Stimulated activated naive CD8-positive, alpha-beta T cell treated with anti-CD3 and anti-CD28 coated beads, Interleukin-15, amount 100 ng/mL, for 72 hours (primary cell): ENCODE measurements at places on chromosomes 3 and 15.

DNA sequence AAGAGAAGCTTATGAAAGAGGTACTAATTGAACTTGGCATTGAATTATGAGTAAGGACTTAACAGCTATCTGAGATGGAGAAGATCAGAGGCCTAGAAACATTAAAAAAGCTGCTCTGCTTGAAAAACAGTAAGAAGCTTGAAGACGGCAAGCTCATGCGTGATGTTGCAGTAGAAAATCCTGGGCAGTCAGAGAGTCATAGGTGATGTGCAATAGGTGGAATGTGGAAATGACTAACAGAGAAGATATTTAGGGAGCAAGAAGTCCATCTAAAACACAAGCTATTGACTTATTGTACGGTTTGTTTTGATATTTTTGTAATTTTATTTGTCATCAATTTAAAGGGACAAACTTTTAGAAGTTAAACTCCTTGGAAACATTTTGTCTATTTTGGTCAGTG lies 1101.4 kb downstream of the ROBO2 start:
- DNase-seq, result no peak

GRCh38 chr3:81953111-81953510 lies 191.7 kb upstream of the GBE1 start:
- no peak for DNase-seq

DNA sequence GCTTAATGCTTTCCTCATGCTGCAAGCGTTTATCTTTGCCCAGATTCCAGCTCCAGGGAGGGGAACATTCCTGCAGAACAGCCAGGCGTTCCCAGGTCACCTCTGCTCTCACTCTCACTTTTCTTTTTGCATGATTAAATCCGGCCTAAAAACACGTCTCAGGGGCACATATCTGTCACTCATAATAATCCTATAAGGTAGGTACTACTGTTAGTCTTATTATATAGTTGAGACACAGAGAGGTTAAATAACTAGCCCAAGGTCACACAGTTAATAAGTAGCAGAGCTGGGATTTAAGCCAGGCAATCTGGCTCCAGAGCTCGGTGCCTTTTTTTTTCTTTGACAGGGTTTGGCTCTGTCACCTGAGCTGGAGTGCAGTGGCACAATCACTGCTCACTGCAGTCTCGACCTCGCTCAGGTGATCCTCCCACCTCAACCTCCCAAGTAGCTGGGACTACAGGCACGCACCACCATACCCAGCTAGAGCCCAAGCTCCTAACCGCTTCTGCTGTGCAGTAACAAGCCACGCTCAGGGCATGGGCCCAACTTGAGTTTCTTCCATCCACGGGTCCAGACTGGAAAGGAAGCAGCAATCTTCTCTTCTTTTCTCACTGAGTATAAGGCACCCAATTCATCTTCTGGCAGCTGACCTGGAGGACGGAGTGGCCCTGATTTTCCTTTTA lies 96.5 kb downstream of the LIPC start:
- no peak for DNase-seq

- DNase-seq, result no peak
Measured at GRCh38 chr3:179660872-179661271, 8.0 kb downstream of the USP13 start.

DNA sequence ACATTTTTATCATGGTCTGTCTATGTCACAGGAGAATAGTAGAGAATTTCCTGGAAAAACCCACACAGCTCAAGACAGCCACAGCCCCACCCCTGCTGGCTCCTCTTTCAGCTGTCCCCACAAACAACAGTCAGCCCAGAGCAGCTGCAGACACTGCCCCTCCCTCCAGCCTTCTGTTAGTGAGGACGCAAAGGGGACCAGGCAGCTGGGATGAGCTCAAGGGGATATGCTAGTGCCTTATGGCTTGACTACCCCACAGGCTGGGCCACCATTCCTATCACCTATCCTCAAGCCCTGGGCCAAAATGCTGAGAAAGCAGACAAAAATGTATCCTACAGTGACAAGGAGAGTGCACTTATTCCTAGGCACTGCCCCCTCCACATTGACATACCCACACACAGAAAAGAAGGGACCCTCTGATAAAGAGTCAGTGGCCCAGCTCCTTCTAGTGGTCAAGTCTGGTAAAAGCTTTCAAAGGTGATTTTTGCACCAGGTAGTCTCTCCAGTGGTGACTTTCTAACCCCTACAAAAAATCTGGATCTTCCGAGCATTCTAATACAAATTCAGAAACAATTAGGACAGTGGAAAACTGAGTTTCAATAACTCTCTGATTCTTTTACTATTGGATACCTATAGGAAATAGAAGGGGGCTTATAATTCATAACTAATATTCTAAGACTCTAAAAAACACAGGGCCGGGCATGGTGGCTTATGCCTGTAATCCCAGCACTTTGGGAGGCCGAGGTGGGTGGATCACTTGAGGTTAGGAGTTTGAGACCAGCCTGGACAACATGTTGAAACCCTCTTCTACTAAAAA lies 3.0 kb upstream of the MAP1A start:
- DNase-seq, result no peak

- DNase-seq, result peak; percentile 36
Measured at GRCh38 chr3:195468391-195468776, 25.6 kb upstream of the ACAP2 start.

DNA sequence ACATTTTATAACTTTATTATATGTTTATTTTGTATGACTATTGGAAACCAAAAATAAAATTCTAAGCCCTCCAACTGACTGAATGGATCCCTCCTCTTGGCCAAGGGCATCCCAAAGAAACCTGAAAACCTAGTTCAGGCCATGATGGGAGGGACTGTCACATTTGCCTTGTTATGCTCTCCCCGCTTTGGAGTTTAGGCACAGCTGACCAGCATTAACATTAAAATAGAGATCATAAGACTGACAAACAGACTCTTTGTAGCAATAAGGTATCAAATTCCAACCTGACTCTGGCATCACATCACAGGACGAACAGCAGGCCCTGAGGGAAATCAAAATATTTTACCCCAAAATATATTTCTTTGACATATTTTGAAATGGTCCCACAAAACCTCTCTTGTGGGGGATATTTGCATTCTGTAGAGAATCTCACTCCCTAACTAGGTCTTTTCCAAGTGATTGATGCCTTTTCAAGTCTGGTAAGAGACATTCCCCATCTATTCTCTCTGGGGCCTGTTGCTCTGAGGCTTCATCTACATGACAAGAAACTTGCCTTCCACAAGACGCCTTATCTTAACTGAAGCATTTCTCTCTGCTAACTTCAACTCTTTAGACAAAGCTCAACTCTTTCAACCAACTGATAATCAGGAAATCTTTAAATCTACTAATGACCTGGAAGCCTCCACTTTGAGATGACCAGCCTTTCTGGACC lies 81.8 kb upstream of the PRR23E start:
- DNase-seq, result no peak
